ENCODE measurements at places on chromosomes 6 and 20. TPM values are rescaled to one million over a fixed set of nuclear protein-coding genes. Genes with fewer than 3 reads are reported as not detected.

Gene SLC12A5
- polyA plus RNA-seq: not detected

Gene EPHA7
- polyA plus RNA-seq: not detected

Gene HMGCLL1
- polyA plus RNA-seq: 0.63 TPM

Gene SLC35F1
- under 0.01 TPM for polyA plus RNA-seq

- DNase-seq: no peak
Measured at GRCh38 chr6:135496800-135497411, 634 bp downstream of the AHI1 start.

- no peak for DNase-seq
Measured at GRCh38 chr6:15974817-15975216, 154.1 kb upstream of the MYLIP start.

Measured in sigmoid colon (tissue), 7 donors.